Neural crest cell (in vitro differentiated cells): ENCODE measurements at places on chromosomes 3 and 15.
A peak's percentile ranks its signal among the peaks of the same experiment; 100 is the strongest.

DNA sequence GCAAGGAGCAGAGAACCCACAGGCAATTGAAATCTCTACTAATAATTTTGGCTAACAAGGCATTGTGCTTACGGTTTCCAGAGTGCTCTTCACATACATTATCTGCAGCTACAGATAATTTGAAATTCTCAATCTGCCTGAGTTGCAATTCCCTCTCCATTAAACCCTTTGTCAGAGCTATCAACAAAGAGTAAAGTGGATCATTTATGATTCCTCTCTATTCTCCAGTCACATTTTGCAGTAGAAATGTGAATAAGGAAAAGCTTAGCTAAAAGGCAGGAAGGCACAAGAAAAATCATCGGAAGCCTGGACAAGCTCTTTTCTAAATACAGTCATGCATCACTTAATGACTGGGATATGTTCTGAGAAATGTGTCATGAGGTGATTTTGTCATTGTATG is 49.6 kb downstream of the FAM98B start:
- no peak for DNase-seq

DNA sequence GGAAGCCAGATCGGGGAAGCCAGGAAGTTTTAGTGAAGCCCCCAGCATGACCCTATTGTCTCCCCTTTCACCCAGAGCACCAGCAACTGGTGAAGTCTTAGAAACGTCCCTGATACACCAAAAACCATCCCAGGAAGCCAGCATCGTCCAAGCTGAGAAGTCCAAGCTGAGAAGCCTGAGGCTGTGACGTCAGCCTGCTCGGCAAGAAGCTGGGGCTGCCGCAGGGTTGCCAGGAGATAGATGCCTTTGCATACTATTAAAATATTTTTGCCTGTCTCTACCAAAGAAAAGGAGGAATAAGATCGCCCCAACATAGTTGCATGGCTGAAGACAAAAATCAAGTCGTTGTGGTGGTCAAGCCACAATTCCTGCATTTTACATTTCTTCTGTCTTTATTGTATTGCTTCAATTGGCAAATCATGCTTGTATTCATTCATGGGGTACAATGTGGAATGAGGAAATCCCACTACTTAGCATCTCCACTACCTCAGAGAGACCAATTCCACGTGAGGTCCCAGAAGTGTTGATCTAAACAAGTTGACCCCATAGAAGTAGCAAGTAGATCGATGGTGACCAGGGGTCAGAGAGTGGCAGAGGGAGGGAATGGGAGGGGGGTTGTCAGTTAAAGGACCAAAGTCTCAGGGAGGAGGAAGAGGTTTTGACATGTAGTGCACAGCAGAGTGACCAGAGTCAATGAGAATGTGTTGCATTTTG is 19.6 kb upstream of the EMC3 start:
- DNase-seq = no peak

DNA sequence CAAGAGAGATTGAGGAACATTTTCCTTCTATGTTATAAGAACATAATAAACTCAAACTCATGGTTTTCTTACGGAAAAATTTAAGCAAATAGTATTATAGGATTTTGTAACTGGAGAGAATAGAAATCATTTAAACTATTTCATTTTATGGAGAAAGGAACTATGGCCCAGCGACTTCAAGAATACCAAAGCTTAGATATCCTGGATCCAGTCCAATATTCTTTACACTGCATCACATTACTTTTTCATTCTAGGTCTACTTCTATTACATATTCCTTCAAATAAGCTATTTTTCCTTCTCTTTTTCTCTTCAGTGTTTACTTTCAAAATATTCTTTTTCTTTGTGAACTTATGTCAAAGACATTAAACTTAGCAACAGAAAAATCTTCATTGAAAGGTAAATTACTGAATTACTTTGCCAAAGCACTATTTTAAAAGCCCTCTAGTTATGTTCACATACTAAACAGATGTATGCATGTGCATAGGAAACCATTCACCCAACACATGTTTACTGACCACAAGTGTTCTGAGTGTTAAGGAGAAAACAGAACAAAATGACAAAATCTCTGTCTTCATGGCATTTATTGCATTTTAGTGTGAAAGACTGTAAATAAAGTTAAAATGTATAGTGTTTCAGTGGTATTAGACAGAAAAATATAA is 20.4 kb downstream of the KPNA4 start:
- DNase-seq = no peak

GRCh38 chr3:170055209-170055608 is 17.4 kb downstream of the GPR160 start:
- DNase-seq = no peak

DNA sequence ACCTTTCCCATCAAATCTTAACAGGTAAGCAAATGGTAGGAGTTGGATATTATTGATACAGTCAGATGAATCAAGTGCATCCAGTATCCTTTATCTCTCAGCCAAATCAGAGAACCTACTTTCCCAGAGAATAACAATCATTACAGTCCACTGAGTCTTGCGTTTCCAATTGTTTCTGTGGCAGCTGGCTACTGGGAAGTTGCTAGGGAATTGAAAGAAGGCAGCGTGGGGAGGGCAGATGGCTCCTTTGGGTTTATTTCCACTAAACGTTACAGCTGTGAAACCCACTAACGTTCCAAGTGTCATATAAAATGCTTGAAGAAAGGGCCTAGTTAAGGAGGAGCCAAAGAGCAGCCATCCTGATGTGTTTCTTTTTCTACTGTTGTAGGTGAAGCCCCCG is 78.4 kb downstream of the WDR72 start:
- no peak for DNase-seq

GRCh38 chr15:88630141-88630721 is 8.6 kb upstream of the ISG20 start:
- DNase-seq = no peak

GRCh38 chr3:86787091-86787490 is 203.9 kb downstream of the VGLL3 start:
- DNase-seq = no peak

- no peak for DNase-seq
Observed at GRCh38 chr3:192958219-192958872, 40.7 kb upstream of the MB21D2 start.

- DNase-seq = peak; percentile 42
Observed at GRCh38 chr3:126180477-126181397, at the start of gene ALDH1L1. Gene ALDH1L1 (minus strand): TSS chr3:126180586. CDS start chr3:126160979, 19,607 bp downstream.
